ENCODE measurements at places on chromosomes 7 and 10. TPM values are rescaled to one million over a fixed set of nuclear protein-coding genes. Genes with fewer than 3 reads are reported as not detected.

The NRF1 gene
- 33.6 TPM for total RNA-seq

The MRPS24 gene
- total RNA-seq = 72.7 TPM

The PITX3 gene
- total RNA-seq = not detected

The ACBD5 gene
- total RNA-seq = 27.5 TPM

The UNC5B gene
- total RNA-seq = 0.03 TPM

The SNX13 gene
- total RNA-seq = 35.1 TPM

GRCh38 chr7:141490474-141490873, 60.7 kb upstream of the AGK start:
- peaks cover 2% of the 10 kb centered on the region for H3K27me3 ChIP-seq
- no peak overlapping the region for H3K4me3 ChIP-seq
- H3K36me3 ChIP-seq = no peaks in the 10 kb centered on the region
- DNase-seq = no peak
- peaks cover 1% of the 10 kb centered on the region for H3K4me1 ChIP-seq

GRCh38 chr7:108459922-108460551, 3.8 kb upstream of the NRCAM start:
- no peak overlapping the region for H3K4me3 ChIP-seq
- DNase-seq = no peak
- no peak overlapping the region for H3K27ac ChIP-seq
- H3K27me3 ChIP-seq = peaks cover 28% of the 10 kb centered on the region
- H3K36me3 ChIP-seq = no peaks in the 10 kb centered on the region
- H3K4me1 ChIP-seq = peaks cover 24% of the 10 kb centered on the region

- H3K27ac ChIP-seq = no peak overlapping the region
- peak; percentile 52 for DNase-seq
- no peaks in the 10 kb centered on the region for H3K27me3 ChIP-seq
- peaks cover 28% of the 10 kb centered on the region for H3K36me3 ChIP-seq
- peaks cover 22% of the 10 kb centered on the region for H3K4me1 ChIP-seq
Measured at GRCh38 chr7:130875265-130875741, 141.3 kb upstream of the KLF14 start.

GRCh38 chr10:44006771-44007170, 358.1 kb upstream of the ZNF32 start:
- H3K4me1 ChIP-seq = peaks cover 9% of the 10 kb centered on the region
- peaks cover 18% of the 10 kb centered on the region for H3K27me3 ChIP-seq
- H3K36me3 ChIP-seq = no peaks in the 10 kb centered on the region

- H3K36me3 ChIP-seq = no peaks in the 10 kb centered on the region
- DNase-seq = no peak
- H3K27ac ChIP-seq = no peak overlapping the region
Measured at GRCh38 chr10:11443468-11444154, 167.8 kb downstream of the USP6NL start.

DNA sequence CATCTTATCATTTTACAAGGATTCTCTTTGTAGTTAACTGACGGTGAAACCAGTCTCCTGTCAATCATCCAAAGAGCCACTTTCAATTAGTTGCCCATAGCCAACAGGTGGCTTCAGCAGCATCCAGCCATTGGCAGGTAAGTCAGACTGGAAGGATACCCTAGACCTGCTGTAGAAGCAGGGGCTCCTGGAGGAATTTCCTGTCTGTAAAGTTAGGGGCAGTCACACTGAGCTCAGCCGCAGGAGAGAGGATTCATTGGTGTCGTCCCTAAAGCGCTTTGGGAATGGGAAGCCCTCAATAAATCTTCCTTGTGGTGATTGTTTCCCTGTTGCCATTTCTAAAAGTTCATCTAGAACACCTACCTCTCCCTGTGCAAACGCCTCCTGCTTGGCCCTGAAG, 140.4 kb downstream of the CELF2 start:
- H3K4me1 ChIP-seq = peaks cover 63% of the 10 kb centered on the region
- DNase-seq = no peak
- peak overlapping the region; percentile 14 for H3K4me3 ChIP-seq
- H3K36me3 ChIP-seq = peaks cover 6% of the 10 kb centered on the region
- peak overlapping the region; percentile 73 for H3K27ac ChIP-seq

DNA sequence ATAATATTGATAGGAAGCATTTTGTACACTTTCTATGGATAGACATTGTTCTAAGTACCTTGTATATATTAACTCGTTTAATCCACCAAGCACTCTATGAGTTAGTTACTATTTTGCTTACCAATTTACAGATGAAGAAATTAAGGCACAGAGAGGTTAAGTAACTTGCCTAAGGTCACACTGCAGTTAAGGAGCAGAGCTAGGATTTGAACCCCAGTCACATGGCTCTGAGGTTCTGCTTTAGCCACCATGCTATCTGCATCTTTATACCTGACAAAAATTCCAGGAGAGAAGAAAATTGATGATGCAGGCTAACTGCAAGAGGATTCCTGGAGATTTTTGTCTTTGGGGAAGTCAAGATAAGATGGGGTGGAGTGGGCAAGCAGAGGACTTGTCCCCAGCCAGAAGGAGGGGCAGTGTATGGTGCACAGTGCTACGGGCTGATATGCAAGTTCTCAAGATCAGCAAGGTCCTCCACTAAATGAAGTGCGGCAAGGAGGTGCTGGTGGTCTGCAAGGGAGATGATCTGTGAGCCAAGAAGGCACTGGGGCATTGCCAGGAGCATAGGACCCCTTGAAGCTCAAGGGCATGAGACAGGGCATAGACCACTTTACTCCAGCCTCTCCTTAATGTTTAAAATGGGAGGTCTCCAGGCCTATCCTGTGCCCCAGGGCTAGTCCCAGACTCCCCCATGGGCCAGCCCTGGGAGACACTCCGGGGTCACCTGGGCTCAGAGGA, 430.6 kb downstream of the RPS24 start:
- H3K4me3 ChIP-seq = no peak overlapping the region
- DNase-seq = no peak
- peaks cover 2% of the 10 kb centered on the region for H3K27me3 ChIP-seq
- H3K4me1 ChIP-seq = peaks cover 8% of the 10 kb centered on the region
- H3K36me3 ChIP-seq = no peaks in the 10 kb centered on the region

DNA sequence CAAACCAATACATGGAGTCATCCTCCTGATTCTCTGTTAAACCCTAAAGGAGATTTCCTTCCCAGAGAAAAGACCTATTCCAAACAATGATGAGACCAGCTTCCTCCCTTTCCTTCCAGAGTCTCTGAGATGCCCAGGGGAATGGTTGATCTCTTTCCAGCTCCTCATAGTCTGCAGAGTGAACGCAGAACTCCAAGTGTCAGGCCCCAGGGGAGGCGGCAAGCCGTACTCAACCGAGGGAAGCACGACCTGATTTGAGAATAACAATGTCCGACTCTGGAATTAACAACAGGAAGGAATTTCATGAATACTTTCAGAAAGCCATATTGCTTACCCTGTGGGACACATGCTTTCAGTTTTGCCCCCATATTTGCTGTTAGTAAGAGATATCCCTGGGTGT, 241.7 kb upstream of the GLI3 start:
- DNase-seq = no peak

DNA sequence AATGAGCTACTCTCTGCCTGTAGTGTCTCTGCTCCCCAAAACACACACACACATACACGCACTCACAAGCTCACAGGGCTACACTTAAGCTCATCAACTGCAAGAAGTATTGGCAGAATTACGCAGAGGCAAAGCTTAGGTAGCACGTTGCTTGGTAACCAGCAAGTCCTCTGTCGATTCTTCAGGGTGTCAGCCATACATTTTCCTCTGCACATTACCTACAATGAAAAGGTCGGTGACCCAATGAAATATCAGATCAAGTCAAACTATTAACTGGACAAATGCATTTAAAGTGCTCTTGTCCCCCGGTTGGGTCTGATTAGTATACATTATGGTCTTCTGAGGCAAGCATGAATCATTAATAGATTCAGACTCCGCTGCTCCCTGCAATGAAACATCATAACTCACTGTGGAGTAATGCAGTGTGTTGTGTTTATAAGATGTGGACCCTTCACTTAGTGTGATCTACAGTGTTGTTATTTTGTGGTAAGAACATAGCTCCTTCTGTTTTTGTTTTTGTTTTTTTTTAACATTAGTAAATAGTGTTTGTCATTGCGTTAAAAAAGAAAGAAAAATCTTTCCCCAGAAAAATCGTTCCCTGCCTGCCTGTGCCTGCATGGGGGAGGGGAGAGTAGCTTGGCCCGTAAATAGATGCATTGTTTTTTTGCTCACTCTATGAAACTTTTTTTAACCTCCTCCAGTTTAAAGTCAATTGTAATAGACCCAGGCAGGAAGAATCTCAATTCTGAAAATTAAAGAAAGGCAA, 325.5 kb downstream of the SFMBT2 start:
- no peaks in the 10 kb centered on the region for H3K36me3 ChIP-seq
- H3K4me3 ChIP-seq = no peak overlapping the region
- H3K4me1 ChIP-seq = no peaks in the 10 kb centered on the region
- no peak overlapping the region for H3K27ac ChIP-seq
- H3K27me3 ChIP-seq = peaks cover 43% of the 10 kb centered on the region

- H3K36me3 ChIP-seq = peaks cover 8% of the 10 kb centered on the region
- H3K4me3 ChIP-seq = peak within 1 kb of the TSS; percentile 92
- peaks cover 42% of the 10 kb centered on the region for H3K4me1 ChIP-seq
- peak within 1 kb of the TSS; percentile 77 for H3K27ac ChIP-seq
- peaks cover 7% of the 10 kb centered on the region for H3K27me3 ChIP-seq
Measured at GRCh38 chr10:132537684-132538001, at the start of gene INPP5A. TSS of gene INPP5A (plus strand) at chr10:132537787. CDS start at chr10:132538097, 310 bp downstream.

DNA sequence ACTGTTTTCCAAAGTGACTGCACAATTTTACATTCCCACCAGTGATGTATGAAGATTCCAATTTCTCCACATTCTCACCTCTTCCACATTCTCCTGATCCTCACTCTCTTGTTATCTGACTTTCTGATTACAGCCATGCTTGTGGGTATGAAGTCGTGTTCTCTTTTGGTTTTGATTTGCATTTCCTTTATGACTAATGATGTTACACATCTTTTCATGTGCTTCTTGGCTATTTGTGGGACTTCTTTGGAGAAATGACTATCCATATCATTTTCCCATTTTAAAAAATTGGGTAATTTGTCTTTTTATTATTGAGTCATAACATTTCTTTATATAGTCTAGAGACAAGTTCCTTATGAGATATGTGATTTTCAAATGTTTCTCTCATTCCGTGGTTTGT, 10.5 kb upstream of the GIMAP8 start:
- peak overlapping the region; percentile 11 for H3K4me3 ChIP-seq
- peaks cover 27% of the 10 kb centered on the region for H3K4me1 ChIP-seq
- no peak for DNase-seq
- H3K27ac ChIP-seq = no peak overlapping the region
- H3K36me3 ChIP-seq = peaks cover 41% of the 10 kb centered on the region

- H3K27ac ChIP-seq = no peak overlapping the region
- no peak overlapping the region for H3K4me3 ChIP-seq
- DNase-seq = no peak
- H3K27me3 ChIP-seq = peaks cover 12% of the 10 kb centered on the region
- H3K4me1 ChIP-seq = no peaks in the 10 kb centered on the region
Measured at GRCh38 chr7:22413211-22413610, 56.3 kb upstream of the RAPGEF5 start.

DNA sequence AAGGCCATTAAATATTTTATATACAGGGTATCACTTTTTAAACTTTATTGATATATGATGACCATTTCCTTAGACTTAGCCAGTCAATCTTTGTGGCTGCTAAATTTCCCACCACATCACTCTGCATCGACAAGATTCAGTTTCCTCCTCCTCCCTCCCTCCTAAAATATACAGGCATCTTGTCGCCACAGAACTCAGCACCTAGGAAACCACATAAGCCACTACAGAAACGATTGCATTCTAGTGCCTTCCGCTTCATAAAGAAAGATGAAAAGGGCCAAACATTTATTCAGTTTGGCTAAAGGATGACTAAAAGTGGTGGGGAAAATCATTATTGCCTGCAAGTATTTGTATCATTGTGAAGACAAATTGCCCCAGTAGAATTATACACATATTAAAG, 30.7 kb downstream of the ERCC6 start:
- H3K27ac ChIP-seq = no peak overlapping the region
- no peak for DNase-seq
- H3K36me3 ChIP-seq = peaks cover 7% of the 10 kb centered on the region
- H3K4me3 ChIP-seq = peak overlapping the region; percentile 45
- peaks cover 3% of the 10 kb centered on the region for H3K27me3 ChIP-seq

DNA sequence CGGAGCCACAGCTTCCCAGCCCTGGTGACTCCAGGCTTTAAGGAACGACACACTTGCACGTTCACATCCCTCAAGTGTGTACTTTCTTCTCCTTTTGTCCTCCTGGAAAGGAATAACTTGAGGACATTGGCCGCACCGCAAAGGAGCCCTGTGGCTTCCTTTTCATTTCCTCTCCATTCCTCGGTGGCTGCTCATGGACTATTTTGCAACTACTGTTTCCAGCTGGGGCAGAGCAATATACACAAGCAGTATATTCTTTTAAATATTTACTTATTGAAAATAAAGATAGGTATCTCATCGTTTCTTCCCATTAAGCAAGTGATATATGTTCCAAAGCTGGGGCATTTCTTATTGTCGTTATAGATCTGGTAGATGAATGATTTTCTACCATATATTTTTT, 97.2 kb upstream of the LYZL1 start:
- H3K4me3 ChIP-seq = no peak overlapping the region
- H3K36me3 ChIP-seq = no peaks in the 10 kb centered on the region
- peaks cover 7% of the 10 kb centered on the region for H3K27me3 ChIP-seq
- H3K27ac ChIP-seq = no peak overlapping the region
- H3K4me1 ChIP-seq = no peaks in the 10 kb centered on the region

DNA sequence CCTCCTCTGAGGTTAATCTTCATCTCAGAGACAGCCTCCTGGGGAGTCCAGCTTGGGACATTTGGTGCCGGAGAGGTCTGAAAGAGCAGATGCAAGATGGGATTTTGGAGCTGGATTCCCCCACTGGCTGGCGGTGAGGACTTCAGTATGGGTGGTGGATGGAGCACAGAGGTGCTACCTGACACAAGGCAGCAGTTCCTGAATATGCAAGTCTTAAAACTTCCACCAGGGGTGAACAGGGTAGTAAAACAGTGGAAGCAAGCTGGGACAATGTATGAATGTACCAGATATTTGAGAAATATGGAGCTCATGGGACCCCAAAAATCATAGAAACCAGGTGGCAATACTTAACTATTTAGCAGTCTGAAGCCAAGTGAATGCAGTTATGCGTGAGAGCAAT, 4.8 kb upstream of the TAF3 start:
- H3K4me1 ChIP-seq = peaks cover 8% of the 10 kb centered on the region
- no peak overlapping the region for H3K4me3 ChIP-seq
- no peaks in the 10 kb centered on the region for H3K36me3 ChIP-seq
- no peak for DNase-seq
- no peak overlapping the region for H3K27ac ChIP-seq

DNA sequence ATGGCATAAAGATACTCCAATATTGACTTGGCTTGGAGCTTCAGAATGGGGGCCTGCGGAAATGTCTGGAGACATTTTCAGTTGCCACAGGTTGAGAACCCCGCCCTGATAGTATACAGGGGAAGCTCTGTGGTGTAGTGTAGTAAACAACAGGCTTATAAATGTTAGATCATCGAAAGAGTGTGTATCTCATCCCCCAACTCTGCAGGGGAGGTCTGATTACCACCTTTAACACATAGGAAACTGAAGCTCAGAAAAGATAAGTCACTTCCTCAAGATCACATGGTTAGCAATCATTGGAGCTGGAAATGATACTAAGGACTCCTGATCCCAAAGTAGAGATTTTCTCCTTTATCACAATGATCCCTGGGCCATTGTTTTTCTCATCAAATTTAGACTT, 144.5 kb upstream of the BMPER start:
- no peaks in the 10 kb centered on the region for H3K27me3 ChIP-seq
- no peak overlapping the region for H3K27ac ChIP-seq
- no peaks in the 10 kb centered on the region for H3K4me1 ChIP-seq
